HAP-1 (cell line): ENCODE measurements at places on chromosomes 4 and X.

DNA sequence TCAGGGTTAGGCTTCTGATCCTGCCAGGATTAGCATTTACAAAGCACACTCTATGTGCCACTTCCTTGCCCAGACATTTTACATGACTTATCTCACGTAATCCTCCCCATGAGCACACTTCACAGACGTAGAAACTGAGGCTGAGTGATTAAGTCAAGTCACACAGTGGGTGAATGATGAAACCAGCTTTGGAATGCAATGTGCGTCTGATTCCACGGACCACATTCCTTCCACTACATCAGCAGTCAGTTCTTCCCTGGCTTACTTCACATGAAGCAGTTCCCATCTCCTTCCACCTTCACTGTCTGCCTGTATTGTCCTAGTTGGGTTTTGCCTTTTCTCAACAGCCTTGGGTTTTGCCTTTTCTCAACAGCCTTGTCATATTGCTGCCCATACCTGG is 134.3 kb upstream of the PPARGC1A start:
- DNase-seq, result no peak

DNA sequence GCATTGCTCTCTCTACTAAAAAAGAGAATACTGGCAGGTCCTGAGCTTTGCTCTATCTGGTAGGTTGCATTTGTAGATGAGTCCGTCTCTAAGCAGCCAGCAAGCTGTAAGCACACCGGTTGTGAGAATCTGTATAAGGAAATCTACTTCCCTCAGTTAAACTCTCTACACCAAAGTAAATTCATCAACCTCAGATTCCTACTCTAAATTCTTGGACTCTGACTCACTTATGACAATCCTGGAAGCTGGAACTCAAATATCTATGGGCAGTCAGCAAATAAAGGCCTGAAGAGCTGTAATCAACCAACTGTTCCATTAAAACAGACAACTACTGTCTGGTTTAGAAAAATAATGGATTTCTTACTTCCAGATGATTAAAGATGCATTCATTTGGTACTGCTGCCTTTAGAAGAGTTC is 37.9 kb downstream of the FAT1 start:
- DNase-seq, result no peak

DNA sequence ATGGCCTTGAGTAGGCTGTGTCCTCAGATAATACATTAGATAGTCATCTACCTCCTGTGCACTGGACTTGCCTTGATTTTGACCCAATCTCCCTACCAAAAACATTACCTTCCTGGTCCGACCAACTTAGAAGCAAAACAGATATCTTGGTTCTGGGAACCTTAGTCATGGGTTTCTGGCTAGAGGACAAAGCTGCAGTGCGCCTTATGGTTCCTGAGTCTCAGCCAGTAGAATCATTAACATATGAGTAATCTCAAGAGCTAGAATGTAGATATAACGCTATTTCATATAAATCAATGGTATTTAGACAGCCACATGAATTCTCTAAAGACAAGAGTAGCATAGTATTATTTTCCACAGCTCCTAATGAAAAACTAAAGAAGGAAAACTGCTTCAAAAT is 83.1 kb downstream of the GRIA3 start:
- no peak for DNase-seq

DNA sequence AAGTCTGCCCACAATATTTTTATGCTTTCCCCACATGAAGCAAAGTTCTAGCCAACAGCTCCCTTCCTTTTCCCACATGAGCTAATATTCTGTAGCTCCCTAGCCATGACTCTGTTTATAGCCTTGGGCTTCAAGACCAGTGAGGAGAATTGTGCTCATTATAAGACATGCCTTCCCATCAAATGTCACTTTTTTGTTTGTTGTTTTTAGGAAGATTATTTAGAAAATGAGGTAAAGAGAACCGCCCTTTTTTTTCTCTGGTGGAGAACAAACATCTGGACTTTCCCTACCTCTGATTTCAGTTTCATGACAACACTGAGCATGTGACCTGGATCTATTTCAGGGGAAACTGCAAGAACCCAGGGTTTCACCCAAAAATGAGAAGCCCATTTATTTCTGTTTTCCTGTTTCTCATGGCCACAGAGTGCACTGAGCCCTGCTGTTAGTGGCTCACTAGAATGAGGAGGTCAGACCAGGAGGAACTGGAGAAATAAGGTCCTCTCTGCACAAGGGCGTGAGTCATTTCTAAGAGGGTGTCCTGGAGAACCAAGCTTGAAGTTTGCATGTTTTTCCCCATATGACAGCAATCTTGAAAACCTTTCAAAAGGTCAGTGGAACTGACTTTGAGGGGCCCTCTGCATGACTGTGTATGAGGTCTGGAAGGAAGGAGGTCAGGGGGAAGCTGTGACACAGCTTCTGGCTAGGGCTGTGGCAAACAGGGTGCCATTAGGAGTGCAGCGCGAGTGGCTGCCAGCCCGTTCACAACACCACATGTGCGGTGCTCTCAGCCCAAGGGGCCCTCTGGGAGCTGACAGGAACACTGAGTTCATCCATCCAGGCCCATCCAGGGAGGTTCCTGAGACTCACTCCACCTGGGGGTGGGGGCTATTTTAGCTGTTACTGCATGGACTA is 55.2 kb downstream of the CHST7 start:
- DNase-seq, result no peak

DNA sequence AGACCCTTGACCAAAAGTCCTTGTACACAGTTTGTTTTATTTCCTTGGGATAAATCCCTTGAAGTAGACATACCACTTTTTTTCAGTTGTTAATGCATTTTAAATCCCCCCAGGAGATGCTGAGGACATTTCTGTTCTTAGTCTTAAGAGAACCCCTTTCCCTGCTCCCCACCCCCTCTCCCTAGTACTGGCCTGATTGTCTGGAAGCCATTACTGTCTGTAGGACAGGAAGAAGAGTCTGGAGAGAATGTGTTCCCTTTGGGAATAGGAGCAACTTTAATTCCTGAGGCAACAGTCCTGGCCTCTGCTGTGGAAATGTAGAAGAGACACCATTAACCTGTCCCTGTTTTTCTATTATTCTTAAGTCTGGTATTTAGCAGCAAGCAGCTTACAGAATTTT is 52.3 kb upstream of the TMEM131L start:
- DNase-seq, result no peak

DNA sequence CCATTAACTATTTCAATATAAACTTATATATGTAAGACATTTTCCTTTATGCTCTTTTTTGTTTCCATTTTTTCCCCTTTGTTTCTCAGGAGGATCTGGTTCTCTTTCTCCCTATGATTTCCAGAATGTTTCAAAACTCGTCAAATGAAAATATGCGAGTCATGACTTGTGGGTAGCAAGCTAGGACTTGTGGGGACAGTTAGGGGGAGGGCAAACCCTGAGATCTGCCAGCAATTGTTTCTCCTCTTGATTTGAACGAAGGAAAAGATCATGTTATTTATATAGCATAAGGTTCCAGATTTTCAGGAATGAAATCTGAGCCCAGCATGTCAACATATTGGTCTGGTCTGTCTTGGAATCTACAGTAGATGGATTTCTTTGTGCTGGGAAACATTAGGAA is 28.9 kb upstream of the GPC4 start:
- peak; percentile 43 for DNase-seq

DNA sequence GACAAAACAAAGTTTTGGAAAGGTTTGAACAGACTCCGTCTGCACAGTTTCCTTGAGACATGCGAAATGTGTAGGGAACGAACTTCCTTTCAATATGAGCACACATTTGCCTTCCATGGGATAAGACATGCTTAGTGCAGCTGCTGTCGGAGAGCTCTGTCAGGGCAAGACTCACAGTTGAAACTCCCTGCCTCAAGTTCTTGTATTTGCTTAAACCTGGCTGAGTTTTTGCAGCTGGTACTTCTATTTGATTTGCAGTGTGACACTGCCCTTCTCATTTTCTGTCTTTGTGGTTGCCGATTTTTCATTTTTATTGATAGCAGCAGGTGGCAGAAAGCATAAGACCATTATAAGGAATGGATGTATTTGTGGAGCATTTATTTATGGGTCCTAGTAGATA is 18.2 kb upstream of the RHOH start:
- DNase-seq, result no peak

- DNase-seq, result no peak
Observed at GRCh38 chr4:3419836-3420605, 21.7 kb upstream of the HGFAC start.

GRCh38 chrX:68749426-68749825 is 79.4 kb upstream of the EFNB1 start:
- DNase-seq, result no peak

- DNase-seq, result peak; percentile 47
Observed at GRCh38 chrX:37302569-37302968, 46.6 kb upstream of the PRRG1 start.

- DNase-seq, result no peak
Observed at GRCh38 chr4:127993151-127993550, 27.9 kb downstream of the ABHD18 start.

- no peak for DNase-seq
Observed at GRCh38 chr4:153269218-153269990, 65.2 kb downstream of the TRIM2 start.

DNA sequence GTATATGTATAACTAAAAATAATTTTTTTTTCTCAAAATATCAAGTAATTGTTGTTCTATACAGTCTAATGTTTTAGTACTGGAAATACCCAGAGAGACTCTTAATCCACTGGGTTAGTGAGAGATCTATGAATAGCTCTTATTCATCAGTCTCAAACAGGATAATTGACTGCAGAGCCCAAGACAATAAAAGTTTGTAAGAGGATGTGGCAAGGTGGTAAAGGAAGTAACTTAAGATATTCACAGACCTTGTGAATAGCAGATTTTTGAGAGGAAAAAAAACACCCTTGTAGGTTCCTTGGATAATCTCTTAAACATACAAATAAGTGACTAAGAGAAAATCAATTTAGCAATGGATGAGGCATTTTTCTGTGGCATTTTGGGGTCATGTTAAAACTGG is 210.9 kb upstream of the FAM241A start:
- DNase-seq, result no peak

- DNase-seq, result no peak
Observed at GRCh38 chr4:46958742-46959488, 34.5 kb downstream of the GABRA4 start.

- no peak for DNase-seq
Observed at GRCh38 chrX:153450949-153451277, 5.1 kb upstream of the TREX2 start.

- no peak for DNase-seq
Observed at GRCh38 chr4:88018466-88018865, 11.0 kb downstream of the PKD2 start.

DNA sequence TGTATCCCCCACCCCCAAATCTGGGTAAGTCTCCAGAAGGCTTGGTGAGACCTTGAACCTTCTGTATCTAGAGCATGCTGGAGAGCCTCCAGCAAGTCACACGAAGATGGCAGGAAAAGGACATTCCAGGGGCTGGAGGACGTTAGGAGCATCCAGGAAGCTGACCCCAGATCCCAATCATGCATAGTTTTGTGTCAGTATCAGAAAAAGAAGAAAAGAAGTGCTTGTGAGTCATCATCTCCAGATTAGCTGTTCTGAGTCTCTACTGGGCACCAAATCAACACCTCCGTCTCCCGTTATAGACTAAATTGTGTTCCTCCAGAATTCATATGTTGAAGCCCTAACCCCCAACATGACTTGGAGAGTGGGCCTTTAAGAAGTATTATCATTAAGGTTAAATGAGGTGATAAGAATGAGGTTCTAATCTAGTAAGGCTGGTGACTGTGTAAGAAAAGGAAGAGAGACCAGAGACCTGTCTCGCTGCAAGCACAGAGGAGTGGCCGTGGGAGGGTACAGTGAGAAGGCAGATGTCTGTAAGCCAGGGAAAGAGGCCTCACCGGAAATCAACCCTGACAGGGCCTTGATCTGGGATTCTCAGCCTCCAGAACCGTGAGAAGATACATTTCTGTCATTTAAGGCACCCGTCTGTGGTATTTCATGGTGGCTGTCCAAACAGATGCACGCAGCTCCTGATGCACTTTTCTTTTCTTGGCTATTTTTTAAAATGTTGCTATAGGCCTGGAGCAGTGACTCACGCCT is 38.1 kb upstream of the CLDN24 start:
- no peak for DNase-seq

DNA sequence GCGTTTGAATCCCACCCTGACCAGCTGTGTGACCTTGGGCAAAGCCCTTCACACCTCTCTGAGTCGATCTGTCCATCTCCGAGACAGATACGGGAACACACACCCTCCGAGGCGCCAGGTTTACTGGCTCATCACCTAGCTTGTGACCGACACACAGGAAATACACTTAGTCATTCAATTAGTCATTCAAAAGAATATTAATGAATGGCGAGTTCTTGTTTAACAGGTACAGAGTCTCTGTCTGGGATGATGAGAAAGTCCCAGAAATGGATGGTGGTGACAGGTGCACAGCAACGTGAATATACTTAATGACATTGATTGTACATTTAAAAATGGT is 80.6 kb downstream of the PPP2R2C start:
- no peak for DNase-seq

GRCh38 chr4:83831588-83831987 is 295.7 kb downstream of the GPAT3 start:
- DNase-seq, result no peak

DNA sequence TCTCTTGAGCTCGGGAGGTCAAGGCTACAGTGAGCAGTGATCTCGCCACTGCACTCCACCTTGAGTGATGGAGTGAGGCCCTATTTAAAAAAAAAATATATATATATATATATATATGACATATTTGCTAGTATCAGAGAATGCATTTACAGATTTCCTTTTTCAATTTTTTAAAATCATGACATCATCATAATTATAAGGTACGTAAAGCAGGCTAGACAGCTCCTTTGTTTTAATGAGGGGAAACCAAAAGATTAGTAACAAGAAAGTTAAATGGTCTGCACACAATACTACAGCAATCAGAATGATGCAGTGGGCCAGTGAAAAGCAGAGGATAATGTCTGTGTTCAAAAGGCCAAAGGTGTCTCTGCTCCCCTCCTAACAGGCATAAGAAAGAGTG is 43.0 kb downstream of the LAS1L start:
- DNase-seq, result no peak

DNA sequence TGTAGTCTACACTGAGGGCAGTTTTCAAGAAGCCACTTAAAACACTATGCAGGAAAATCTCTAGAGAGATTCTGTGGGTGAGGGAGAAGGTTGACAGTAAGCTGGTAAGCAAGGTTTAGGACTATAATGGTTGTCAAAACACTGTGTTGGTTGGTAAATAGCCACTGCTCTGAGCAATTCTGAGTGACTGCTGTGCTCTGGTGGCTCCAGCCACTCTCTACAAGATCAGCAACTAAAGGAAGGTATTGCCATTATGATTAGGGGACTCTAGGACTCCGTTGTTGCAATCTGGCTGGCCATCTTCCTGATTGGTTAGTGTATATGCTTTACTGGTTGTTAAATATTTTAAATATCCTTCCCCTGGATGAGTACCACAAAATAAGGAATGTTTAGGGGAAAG is 5.5 kb upstream of the FAM47E start:
- DNase-seq, result no peak

GRCh38 chr4:89707467-89707866 is 129.5 kb downstream of the SNCA start:
- DNase-seq, result no peak

- peak; percentile 87 for DNase-seq
Observed at GRCh38 chr4:89056953-89057398, at the start of gene FAM13A. Gene FAM13A (minus strand): TSS chr4:89057185. CDS start chr4:89056964, 221 bp downstream.

- no peak for DNase-seq
Observed at GRCh38 chr4:96471956-96472867, 632.3 kb downstream of the PDHA2 start.

- no peak for DNase-seq
Observed at GRCh38 chr4:71814433-71814832, 30.6 kb upstream of the GC start.

- DNase-seq, result no peak
Observed at GRCh38 chrX:80792205-80792604, 17.5 kb downstream of the BRWD3 start.
